ENCODE measurements at places on chromosomes 5 and 9. TPM values are rescaled to one million over a fixed set of nuclear protein-coding genes. Genes with fewer than 3 reads are reported as not detected.

AMACR gene
- polyA plus RNA-seq = 82.9 TPM

CARD9 gene
- polyA plus RNA-seq = 2.1 TPM

RASEF gene
- polyA plus RNA-seq = 7.9 TPM

GFI1B gene
- 0.71 TPM for polyA plus RNA-seq

PCA3 gene
- polyA plus RNA-seq = 0.38 TPM

IRX2 gene
- 27.8 TPM for polyA plus RNA-seq

NR6A1 gene
- 1.9 TPM for polyA plus RNA-seq

GABRA6 gene
- polyA plus RNA-seq = not detected

CD72 gene
- polyA plus RNA-seq = 3.4 TPM

LAMC3 gene
- 28.9 TPM for polyA plus RNA-seq

PAPPA gene
- polyA plus RNA-seq = 8.7 TPM

ADGRD2 gene
- not detected for polyA plus RNA-seq

CAMK2A gene
- polyA plus RNA-seq = 5.9 TPM

LCN10 gene
- 1.2 TPM for polyA plus RNA-seq

PRSS3 gene
- 1.4 TPM for polyA plus RNA-seq

PCDHGA7 gene
- polyA plus RNA-seq = 2.1 TPM

FASTKD3 gene
- 24.7 TPM for polyA plus RNA-seq

IL9 gene
- not detected for polyA plus RNA-seq

GCNT1 gene
- 4.4 TPM for polyA plus RNA-seq

EIF4E1B gene
- polyA plus RNA-seq = 0.06 TPM

Measured in left renal cortex interstitium (tissue), 4 donors.